ENCODE measurements at places on chromosomes 11 and 22.

GRCh38 chr22:37661160-37661924 is 2.8 kb downstream of the PDXP start:
- no peak for DNase-seq

GRCh38 chr11:29255401-29255800 is 761.4 kb downstream of the KCNA4 start:
- DNase-seq = no peak

DNA sequence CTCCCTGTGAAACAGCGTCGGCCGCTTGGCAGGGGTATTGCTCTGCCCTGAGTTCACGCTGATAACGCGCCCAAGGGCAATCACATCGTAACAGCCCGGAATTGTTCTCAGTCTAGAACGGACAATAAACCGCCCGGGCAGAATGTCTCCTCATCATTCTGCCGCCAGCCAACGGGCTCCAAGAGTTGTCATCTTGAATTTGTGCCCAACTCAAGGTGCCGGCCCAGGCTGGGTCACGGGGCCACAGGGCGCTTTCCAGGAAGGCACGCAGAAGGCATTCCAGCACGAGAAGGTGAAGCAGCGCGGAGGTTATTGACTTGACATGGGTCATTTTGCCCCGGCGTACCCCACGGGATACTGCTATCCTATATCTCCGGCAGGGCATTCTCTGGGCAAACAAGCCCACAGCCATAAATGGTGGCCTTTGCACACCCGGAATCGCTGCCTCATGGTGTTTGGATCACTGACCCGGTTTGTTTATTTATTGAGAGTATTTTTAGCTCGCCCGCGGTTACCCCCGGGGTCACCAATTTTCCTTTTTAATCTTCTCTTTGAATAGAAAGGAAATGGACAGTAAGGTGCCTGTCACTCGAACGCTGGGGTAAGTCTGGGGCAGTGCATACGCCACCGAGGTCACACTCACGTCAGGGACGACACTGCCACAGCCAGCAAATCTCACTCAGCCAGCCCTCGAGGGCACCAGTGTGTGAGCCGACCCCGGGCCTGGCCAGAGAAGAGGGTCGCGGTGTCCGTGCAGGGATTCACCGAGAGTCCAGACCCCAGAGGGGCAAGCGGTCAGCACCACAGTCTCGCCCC is 72.4 kb upstream of the FGF3 start:
- DNase-seq = no peak

DNA sequence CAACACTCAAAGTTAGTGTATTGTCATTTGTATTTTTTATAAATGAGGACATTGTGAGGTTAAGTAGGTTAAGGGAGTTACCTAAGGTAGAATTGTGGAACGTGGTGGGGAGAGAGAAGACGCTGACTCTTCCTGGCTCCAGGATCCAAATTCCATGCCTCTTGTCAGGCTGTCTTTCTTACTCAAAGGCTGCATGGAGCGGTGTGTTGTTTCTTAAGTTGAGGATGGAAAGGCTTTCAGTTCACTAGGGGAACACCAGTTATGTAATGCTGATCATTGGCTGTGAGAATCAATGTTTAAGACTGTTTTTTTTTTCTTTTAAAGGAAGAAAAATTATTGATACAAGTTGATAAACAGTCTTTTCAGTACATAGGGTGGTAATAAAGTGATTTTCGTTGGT is 2.9 kb downstream of the UBE2L3 start:
- no peak for DNase-seq

DNA sequence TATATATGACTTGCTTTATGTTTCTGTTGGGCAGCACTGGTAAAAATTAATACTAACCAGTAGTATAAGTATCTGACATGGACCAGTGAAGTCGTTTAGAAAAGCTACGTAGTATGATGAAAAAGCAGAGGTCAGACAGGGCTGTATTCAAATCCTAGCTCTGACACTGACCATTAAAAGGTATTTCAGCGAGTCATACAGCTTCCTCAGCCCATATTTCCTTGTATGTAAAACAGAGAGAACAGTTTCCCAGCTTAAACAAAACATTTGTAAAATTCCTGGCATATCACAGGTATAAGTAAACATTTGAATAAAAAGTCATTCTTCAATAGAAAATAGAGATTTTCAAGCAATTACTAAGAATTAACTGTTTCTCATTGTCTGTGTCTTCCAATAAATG is 4.2 kb downstream of the NOX4 start:
- DNase-seq = no peak

DNA sequence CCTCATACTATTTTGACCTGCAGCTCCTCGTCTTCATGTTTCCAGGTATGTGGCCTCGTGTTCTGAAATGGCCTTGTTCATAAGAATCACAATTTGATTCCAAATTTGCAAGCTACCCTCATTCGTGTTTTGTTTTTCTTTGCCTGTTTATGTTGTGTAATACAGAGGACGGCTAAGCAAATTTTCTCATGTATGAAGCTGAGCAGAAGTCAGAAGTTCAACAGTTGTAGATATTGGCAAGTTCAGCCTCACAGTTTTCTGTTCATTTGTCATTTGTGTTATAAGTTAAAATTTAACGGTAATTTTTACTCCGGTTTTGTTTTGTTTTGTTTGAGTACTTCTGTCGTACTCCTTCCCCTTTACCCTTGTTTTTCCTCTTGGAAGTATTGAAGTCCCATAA is 15.4 kb upstream of the CHEK1 start:
- DNase-seq = no peak

GRCh38 chr22:41998361-41999261 is at the start of gene WBP2NL:
Gene WBP2NL, plus strand, starts transcription at chr22:41998788. Its CDS starts 31 bp downstream, at chr22:41998819.
- peak; percentile 85 for DNase-seq

DNA sequence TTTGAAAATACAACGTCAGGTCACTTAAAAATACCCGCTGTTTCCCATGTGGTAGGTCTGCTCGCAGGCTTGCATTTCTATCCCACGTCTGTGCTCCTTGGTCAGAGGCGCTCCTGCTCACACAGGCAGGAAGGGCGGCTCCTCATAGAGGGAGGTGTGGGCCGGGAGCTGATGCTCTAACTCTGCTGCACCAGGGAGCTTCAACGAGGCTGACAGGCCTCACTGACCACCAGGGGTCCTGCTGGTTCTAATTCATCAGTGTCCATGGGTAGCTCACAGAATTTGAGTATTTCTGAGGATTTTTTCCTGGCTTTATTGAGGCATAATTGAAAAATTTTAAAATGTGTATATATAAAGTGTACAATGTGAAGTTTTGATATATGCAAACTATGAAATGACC is 68.5 kb downstream of the PIWIL3 start:
- no peak for DNase-seq

- no peak for DNase-seq
Observed at GRCh38 chr22:36548606-36549005, 19.6 kb upstream of the EIF3D start.

DNA sequence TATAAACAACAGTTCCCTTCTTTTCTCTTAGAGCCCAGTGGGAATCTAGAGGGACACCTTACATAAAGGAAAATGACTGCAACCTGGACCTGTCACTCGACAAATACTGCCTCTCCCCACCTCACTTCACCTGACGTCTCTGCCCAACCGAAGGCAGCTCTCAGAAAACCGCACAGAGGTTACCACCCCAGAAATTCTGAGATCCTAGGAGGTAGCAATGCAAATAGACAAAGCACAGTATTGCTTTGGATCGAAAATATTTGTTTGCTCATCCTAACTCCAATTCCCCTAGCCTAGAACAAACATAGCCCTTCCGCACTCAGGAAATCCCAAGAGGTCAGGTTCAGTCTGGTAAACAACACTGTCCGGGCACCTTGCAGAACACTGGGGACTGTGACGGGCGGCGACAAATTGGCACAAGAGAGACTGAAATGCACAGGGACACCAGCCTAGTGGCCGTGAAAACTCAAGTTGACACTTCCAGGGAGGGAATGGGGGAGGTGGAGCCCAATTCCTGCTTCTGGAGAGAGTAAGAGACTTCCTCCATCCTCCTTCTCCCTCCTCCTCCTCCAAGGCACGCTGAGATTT is 420 bp upstream of the TRIM44 start:
- peak; percentile 2 for DNase-seq

GRCh38 chr22:44497218-44497904 is 672 bp downstream of the RTL6 start:
- no peak for DNase-seq

DNA sequence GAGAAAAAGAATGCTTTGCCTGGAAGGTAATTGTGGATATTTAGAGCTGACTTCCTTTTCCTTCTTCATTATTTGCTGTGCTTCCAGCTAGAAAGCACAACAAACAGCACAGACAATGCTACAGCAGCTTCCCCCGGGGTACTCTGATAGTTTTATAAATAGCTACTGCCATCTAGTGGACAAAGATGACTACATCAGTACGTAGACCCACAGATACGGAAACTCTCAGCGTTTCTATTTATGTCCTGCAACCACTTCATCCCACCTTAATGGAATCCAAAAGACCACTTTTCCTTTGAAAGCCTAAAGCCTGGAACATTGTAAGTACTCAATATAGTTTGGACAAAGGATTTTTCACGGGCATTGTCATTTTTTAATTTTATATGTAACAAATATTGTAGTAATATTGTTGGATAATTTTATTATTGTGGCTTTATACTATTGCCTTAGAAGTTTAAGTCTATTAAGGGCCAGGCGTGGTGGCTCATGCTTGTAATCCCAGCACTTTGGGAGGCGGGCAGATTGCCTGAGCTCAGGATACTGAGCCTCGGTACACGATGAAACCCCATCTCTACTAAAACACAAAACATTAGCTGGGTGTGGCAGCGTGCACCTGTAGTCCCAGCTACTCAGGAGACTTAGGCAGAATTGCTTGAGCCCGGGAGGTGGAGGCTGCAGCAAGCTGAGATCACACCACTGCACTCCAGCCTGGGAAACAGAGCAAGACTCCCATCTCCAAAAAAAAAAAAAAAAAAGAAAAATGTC is 7.5 kb downstream of the HSPA8 start:
- peak; percentile 80 for DNase-seq

DNA sequence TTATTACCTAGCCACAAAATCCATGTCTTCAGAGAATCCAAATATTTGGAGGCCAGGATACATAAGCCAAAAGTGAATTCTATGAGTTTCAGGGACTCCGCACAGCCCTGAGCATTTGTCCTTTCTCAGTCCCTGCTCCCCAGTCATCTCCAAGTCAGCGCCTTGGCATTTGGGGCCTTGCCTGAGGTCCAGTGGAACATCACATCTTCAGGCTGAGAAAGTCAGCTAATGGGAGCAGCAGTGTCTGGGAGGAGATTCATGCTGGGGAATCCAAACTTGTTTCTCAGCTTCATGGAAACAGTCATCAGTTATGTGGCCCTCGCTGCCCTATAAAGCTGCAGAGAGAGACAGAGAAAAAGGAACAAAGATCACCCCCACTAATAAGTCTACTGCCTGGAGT is 70.9 kb downstream of the BARX2 start:
- DNase-seq = no peak

- DNase-seq = no peak
Observed at GRCh38 chr22:37509059-37509860, 10.0 kb downstream of the CARD10 start.

DNA sequence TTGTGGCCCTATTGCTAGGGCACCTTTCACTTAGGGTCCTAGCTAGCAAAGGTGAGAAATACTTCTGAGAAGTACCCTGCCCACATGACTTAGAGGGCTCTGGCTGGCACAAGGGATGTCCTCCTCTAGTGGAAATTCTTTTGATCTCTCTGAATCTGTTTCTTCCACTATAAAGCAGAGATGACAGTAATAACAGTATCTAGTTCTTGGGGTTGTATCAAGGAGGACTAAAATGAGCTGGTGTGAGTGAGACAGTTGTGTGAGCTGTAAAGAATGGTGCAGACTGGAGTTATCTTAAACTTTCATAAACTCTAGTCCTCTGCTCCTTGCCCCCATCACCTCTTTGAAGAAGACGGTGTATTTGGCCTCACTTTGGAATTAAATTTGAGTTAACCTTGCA is 157.8 kb upstream of the PLET1 start:
- DNase-seq = no peak

DNA sequence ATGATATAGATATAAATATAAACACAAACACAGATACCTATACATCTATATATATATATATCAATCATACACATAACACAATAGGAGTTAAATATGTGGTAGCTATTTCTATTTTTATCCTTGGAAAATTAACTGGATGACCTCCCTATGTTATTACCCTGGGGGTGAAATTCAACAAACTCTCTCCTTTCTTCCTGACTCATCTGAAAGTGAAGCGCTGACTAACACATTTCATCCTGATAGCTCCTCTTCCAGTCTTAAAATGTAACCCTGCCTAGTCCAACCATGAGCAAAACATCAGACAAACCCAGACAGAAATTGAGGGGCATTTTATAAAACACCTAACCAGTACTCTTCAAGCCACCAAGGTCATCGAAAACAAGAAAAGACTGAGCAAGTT is 220.6 kb upstream of the ISX start:
- DNase-seq = no peak

- DNase-seq = no peak
Observed at GRCh38 chr11:12221051-12221535, 110.7 kb downstream of the MICAL2 start.

DNA sequence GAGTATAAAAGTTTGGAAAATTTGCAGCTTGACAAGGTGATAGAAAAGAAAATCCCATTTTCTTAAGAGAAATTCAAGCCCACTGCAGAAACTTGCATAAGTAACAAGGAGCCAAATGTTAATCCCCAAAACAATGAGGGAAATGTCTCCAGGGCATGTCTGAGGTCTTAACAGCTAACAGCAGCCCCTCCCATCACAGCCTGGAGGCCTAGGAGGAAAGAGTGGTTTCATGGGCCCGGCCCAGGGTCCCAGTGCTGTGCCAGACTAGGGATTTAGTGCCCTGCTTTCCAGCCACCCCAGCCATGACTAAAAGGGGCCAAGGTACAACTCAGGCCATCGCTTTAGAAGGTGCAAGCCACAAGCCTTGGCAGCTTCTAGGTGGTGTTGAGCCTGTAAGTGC is 123.7 kb upstream of the TRPC6 start:
- no peak for DNase-seq

DNA sequence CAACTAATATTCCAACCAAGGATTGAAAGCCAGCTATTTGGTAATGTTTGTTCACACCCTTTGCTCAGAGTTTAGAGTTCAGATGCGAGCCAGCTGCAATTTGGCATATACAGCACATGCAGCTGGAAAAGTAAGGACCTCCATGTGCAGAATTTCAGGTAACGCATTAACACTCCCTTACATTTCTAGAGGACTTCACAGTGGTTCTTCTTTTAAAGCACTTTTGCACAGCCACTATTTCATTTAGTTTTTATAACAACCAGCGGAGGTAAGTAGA is 3.4 kb downstream of the POU2AF3 start:
- no peak for DNase-seq

GRCh38 chr11:119149786-119150275 is 979 bp downstream of the ABCG4 start:
- no peak for DNase-seq

Data from activated CD4-positive, alpha-beta T cell treated with anti-CD3 and anti-CD28 coated beads, Interleukin-10, Interleukin-2, amounts not matched to agents 100 ng/mL and 50 ng/mL, durations not matched to agents 16 hours and 8 hours (primary cell).